ENCODE measurements at places on chromosomes 12 and 14.

- DNase-seq: no peak
Observed at GRCh38 chr14:92589213-92589852, 75.8 kb downstream of the RIN3 start.

GRCh38 chr14:88613552-88614010 is 50.7 kb downstream of the ZC3H14 start:
- no peak for DNase-seq

GRCh38 chr12:87274594-87275245 is 754.5 kb downstream of the C12orf50 start:
- DNase-seq: no peak

DNA sequence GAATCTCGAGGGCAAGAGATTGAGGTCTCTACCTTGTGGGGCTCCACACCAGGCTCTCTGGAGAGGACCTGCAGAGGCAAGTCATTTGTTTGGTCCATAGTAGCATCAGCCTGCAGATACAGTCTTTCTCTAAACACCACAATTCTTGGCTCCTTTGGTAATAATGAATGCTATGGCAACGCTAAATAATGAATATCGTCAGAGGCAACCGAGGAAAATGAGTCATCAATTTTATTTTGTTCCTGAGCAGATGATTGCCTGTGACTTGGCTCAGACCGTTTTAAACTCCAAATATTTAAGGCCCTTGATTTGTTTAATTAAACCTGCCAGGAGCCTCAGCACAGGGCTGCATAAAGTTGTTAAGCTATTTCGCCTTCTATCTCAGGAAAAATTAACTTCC is 924.1 kb upstream of the TMEM132C start:
- DNase-seq: no peak

GRCh38 chr12:12028668-12029402 is 41.9 kb upstream of the BCL2L14 start:
- no peak for DNase-seq

- no peak for DNase-seq
Observed at GRCh38 chr14:37977481-37977880, 230.2 kb upstream of the SSTR1 start.

GRCh38 chr12:95634622-95635621 is 83.6 kb upstream of the USP44 start:
- DNase-seq: no peak

- DNase-seq: no peak
Observed at GRCh38 chr14:105216490-105217247, 31.7 kb upstream of the BTBD6 start.

- no peak for DNase-seq
Observed at GRCh38 chr12:70560671-70561070, 76.6 kb downstream of the PTPRB start.
